ENCODE measurements at places on chromosomes 2 and 18.

- DNase-seq = no peak
Observed at GRCh38 chr2:47779426-47779790, 3.5 kb upstream of the MSH6 start.

- DNase-seq = no peak
Observed at GRCh38 chr18:1999387-1999786, 571.9 kb downstream of the METTL4 start.

- DNase-seq = no peak
Observed at GRCh38 chr18:26003817-26004216, 86.6 kb downstream of the SS18 start.

DNA sequence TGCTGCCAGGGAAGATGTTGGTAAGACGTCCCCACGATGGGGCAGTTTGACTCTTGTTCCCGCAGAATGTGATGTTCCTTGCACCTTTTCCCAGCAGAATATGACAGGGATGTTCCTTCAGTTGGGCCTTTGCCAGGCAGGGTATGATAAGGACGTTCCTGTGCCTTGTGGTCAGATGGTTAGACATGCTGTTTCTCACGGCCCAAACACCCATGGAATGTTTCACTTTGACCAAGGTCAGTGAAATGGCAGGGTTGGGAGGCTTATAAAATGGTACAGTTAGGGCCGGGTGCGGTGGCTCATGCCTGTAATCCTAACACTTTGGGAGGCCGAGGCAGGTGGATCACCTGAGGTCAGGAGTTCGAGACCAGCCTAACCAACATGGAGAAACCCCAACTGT is 40.3 kb upstream of the YPEL5 start:
- no peak for DNase-seq

DNA sequence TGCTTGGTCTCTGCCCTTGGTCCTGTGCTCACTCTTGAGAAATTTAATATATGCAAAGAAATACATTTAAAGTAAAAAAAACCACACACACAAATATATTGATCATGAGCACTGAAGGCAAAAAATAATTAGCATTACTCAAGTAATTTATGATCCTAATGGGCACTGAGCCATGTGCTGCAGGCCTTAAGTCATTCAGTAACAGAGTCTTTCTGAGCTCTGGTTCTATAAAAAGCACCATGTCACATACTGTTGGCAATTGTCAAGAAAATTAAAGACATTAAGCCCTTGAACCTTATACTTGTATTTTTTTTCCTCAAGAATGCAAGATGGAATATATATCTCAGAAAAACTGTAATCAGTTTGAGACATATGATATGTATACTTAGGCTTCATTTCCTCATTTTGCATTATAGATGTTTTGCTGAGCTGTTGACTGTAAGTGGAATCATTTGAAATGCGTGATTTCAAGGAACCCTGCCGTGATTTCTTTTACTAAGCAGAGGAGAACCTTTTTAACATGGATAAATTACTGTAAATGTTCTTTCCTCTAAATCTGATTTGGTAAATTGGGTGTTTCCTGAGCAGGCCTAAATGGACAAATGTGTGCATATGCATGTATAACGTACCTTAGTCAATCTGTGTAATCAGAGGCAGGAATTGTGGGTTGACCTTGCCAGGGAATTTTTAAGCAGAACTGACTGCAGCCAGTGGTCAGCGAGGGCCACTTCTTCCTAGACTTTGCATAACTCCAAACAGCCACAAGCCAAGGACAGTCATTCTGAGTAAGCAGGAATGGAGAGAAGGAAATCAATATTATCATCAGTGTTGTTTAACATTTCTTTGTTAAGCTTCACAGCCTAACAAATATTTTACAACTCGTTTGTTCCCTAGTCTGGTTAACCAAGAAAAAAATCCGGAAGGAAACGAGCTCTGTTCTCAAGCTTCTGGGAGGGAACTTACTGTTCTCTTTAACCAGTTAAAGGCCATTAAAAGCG is 191.5 kb upstream of the ATP5MC3 start:
- DNase-seq = no peak

DNA sequence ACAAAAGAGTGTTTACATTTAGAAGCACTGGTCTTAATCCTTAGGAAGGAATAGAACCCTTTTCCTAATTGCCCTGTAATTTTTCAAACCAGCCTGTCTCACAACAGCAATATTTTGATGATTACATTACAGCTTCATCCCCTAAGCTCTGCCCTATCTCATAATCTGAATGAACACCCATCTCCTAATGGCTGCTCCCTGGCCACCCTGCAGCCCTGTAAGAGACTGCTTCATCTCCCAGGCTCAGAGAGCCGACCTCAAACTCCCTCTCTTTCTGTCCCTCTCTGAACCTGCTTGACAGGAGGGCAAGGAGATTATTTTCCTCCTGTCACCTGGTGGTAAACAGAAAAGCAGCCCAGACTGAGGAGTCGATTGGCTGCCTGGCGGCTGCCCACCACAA is 107.8 kb downstream of the MAIP1 start:
- no peak for DNase-seq

GRCh38 chr2:237624565-237624964 is 2.8 kb upstream of the LRRFIP1 start:
- DNase-seq = no peak

- no peak for DNase-seq
Observed at GRCh38 chr2:86284401-86284841, 53.0 kb downstream of the REEP1 start.

GRCh38 chr18:39105104-39105503 is 1539.5 kb upstream of the CELF4 start:
- no peak for DNase-seq

- DNase-seq = no peak
Observed at GRCh38 chr2:16656784-16657391, 8.7 kb downstream of the CYRIA start.

- no peak for DNase-seq
Observed at GRCh38 chr18:70428439-70428838, 139.6 kb downstream of the SOCS6 start.

GRCh38 chr2:127877626-127878025 is 8.1 kb downstream of the AMMECR1L start:
- no peak for DNase-seq

- DNase-seq = no peak
Observed at GRCh38 chr18:62812242-62812641, 96.9 kb downstream of the PHLPP1 start.

GRCh38 chr18:61546590-61546989 is 213.4 kb downstream of the CDH20 start:
- DNase-seq = no peak

All from stimulated activated CD4-positive, alpha-beta T cell treated with anti-CD3 and anti-CD28 coated beads, TNF-alpha, amount 100 ng/mL, for 1 hour (primary cell).